ENCODE measurements at places on chromosomes 1 and 21.

- no peak for DNase-seq
Measured at GRCh38 chr1:243587823-243588560, 262.1 kb downstream of the AKT3 start.

GRCh38 chr1:223652436-223652941 lies 13.0 kb downstream of the CAPN8 start:
- no peak for DNase-seq

GRCh38 chr1:58812926-58813325 lies 29.1 kb upstream of the JUN start:
- peak; percentile 70 for DNase-seq

DNA sequence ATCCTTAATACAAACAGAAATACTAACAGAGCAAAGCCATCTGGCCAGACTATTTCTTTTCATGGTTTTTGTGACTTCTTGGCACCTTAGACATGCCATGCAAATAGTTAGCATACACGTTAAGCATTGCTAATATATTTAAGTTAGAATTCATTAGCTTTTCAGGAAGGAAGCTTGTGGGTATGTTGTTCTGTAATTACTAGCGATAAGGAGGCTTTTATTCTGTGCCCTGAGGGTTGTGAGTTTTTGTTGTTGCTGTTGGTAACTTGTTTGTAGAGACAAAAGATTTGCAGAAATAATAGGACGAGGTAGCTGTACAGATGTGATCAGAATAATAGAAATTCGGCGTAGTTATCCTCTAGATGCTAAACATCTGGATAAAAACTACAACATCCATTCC lies 305.3 kb downstream of the TM2D1 start:
- no peak for DNase-seq

DNA sequence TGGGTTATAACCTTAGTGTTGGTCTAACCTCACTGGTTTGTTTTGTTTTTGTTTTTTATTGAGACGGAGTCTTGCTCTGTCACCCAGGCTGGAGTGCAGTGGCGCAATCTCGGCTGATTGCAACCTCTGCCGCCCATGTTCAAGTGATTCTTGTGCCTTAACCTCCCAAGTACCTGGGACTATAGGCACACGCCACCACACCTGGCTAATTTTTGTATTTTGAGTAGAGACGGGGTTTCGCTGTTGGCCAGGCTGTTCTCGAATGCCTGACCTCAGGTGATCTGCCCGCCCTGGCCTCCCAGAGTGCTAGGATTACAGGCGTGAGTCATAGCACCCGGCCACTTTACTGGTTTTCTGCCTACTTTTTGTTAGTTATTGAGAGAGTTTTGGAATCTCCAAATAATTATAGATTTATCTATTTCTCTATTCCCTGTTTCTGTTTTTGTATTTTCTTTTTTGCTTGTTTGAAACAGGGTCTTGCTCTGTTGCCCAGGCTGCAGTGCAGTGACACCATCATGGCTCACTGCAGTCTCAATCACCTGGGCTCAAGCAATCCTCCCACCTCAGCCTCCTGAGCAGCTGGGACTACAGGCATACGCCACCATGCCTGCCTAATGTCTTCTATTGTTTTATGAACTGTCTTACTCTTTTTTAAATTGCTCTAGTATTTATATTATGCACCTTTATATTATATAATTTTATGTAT lies 21.4 kb downstream of the SMG7 start:
- DNase-seq = no peak

- no peak for DNase-seq
Measured at GRCh38 chr21:15870819-15871218, 141.0 kb downstream of the USP25 start.

DNA sequence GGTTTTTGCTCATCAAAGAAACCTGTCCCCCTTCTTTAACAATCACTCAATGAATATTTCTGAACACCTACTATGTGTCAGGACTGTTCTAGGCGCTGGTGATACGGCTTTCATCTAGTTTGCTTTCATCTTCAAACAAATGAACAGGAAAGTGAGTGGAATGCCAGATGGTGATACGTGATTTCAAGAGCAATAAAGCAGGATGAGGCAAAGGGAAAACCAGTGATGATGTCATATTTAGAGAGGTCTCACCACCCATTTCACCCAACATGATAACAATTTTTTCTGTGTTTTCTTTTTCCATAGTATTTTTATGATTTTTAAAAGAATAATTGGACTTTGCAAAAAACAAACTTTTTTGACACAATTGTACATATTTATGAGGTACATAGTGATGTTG lies 11.3 kb upstream of the SLC6A17 start:
- DNase-seq = no peak

DNA sequence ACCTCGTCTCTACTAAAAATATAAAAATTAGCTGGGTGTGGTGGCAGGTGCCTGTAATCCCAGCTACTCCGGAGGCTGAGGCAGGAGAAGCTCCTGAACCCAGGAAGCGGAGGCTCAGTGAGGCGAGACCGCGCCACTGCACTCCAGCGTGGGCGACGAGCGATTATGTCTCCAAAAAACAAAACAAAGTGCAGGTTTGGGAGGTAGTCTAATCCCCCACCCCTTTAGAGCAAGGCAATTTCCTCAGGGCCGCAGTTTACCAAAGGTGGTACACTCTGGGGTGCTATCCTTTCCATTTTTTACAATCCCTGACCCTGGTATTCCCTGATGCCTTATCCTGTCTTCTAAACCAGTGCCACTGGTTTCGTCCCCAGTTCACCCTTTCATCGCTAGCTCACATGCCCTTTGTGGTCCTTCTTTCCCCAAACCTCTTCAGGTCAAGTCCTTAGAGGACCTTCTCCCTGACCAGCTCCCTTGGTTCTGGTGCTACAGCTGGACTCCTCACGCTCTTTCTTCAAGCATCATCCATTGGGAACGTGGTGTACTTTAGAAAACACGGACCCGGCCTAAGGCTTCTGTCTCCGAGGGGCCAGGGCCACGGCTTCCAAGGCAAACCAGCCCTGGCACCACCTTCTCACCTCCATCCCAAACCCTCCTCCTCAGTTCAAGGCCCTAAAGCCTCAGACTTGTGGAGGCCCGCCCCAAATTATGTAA lies 873 bp downstream of the IFT25 start:
- no peak for DNase-seq

DNA sequence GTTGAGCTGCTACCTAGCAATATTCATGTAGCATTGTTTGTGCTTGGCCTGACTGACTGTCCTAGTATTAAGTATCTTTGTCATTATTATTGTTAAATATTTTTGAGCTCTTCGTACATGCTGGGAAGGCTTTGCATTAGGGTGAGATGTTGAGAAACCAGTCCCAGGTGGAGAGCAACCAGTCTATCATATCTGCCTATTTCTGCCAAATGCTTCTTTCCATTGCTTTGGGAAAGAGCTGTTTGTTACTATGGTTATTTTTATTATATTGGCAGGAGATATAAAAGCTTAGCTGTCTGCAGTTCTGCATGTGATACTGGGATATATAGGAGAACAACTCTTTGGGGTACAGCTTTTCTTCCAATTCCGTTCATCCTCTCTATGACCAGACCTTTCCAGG lies 85.1 kb downstream of the CLDN17 start:
- no peak for DNase-seq

GRCh38 chr1:202249436-202249835 lies 55.8 kb downstream of the LGR6 start:
- DNase-seq = no peak

- no peak for DNase-seq
Measured at GRCh38 chr1:176717066-176717750, 254.2 kb downstream of the PAPPA2 start.

DNA sequence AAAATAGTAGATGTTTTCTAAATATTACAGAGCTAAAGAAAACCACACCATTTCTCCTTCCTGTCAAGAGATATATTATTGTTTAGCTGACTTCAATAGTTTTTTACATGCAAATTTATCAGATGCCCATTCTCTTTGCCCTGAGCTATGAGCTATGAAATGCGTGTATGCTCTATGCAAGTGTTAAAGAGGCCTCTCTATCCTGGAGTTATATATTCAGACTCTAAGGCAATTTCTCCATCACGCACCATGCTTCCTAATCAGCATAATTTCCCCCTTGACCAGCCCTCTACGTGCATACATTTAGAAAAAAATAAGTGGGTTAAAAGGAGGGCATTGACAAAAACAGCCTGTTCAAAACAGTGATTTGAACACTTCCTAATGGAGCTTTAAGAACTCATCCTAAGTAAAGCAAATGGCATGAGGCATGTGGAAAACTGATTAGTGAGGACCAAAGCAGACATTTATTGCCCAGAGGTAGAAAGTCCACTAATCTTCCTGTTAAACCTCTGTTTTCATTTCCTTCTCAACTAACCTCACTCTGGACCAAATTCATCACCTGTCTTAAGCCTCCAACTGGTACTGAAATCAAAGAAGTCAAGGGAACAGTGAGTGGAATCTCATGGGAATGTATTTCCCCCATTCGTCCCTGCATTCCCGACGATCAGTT lies 565.8 kb upstream of the PKN2 start:
- DNase-seq = no peak

- DNase-seq = no peak
Measured at GRCh38 chr21:29287383-29287782, 11.3 kb upstream of the BACH1 start.

GRCh38 chr21:46443910-46444309 lies 14.8 kb upstream of the DIP2A start:
- DNase-seq = no peak

GRCh38 chr1:212452323-212453155 lies 19.8 kb downstream of the NENF start:
- DNase-seq = no peak

DNA sequence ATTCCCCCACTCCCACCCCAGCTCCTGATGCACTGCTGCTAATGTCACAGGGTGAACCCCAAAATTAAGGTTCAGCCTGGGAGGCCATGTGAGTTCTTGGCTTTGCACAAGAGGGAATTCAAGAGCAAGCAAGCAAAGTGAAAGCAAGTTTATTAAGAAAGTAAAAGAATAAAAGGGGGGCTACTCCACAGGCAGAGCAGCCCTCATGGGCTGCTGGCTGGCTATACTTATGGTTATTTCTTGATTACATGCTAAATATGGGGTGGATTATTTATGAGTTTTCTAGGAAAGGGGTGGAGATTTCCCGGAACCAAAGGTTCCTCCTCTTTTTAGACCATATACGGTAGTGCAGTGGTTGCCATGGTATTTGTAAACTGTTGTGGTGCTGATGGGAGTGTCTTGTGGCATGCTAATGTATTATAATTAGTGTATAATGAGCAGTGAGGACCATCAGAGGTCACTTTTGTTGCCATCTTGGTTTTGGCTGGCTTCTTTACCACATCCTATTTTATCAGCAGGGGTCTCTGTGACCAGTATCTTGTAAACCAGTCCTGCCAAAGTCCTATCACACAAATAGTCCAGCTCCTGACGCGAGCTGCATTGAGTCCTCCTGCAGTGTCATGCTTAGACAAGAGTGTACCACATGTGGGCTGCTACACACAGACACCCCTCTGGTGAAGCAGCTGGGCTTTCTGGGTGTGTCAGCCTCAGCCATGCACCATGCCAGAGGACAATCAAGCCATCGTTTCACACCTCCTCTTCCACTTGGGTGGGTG lies 46.4 kb upstream of the CSF1 start:
- DNase-seq = no peak

DNA sequence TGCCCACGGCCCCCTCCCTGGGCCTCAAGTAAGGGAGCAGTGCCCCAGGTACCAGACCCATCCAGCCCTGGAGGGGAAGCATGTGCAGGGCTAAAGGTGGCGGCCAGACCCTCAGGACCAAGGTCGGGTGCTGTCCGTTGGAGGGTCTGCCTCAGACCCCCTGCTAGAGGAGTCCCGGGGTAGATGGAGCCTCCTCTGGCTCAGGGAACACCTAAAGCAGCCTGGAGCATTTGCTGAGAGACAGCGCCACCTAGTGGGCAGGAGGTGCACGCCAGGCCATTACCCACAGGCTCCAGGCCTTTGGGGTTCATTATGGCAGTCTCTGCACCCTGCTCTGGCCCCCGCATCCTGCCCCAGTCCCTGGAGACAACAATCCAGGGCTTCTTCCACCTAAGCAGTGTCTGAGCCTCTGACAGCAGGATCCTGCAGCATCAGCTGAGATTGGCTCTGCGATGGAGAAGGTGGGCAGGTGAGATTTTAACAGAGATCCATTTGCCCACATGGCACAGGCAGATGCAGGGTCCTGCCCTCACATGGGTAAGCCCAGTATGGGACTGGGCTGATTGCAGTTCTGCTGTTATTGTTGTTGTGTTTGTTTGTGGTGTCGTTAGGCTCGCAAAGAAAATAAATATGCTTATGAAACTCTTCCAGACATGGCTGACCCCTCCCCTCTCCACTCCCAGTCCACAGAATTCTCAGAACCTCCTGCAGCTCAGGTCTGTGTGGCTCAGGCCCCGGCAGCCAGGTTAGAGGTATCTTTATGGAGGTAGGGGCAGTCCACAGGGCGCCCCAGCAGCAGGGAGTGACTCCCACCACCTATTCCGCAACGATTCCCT lies 42.4 kb downstream of the CTNNBIP1 start:
- peak; percentile 89 for DNase-seq

- DNase-seq = no peak
Measured at GRCh38 chr1:24752305-24752704, 7.1 kb downstream of the CLIC4 start.

DNA sequence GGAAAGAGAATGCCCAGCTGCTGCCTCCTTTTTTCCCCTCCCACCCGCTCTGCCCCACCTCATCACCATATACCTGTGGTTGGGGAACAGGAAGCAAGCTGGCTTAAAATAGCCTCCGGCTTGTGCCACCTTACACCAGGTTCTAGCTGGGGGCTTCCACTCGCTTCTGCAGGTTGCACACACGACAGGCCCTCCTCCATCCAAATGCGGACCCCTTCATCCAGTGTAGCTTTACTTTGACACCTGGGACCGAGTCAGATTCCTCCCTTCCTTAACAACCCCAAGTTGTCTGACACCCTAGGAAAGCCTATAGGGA lies 14.6 kb downstream of the BLACAT1 start:
- DNase-seq = no peak

DNA sequence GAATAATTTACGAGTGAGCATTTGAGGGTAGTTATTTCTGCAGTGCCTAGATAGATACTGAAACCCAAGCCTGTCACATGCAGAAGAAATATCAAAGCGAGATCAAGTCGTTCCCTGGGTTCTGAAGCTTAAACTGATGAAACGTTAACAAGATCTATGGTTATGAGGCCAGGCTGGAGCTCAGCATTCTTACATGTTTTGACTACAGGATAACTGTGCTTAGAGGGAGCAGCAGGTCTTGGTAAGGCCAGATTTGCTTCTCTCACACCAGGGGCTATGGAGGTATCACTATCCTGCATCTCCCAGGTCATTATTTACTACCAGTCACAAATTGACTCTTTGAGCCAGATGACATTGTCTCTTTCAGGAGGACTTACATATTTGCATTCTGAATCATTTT lies 1401.4 kb upstream of the PRMT6 start:
- DNase-seq = no peak

GRCh38 chr1:23825762-23826522 lies 713 bp upstream of the HMGCL start:
- DNase-seq = peak; percentile 45

DNA sequence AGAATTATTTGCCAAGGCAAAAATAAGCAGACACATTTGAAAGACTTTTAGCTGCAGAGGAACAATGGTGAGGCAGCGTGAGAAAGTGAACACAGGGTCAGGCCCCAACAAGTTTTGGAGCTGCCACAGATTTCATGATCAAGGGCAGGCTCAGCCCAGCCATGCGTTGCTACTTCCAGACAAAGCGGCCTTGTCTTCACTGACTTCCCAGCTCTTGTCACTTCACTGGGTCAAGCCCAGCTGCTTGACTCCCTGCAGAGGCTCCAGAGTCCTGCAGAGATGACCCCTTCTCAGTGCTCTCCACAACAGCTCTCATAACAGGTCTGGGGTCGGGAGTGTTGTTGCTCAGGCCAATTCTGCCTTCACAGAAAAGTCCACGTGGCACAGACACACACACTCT lies 35.8 kb downstream of the HHAT start:
- DNase-seq = no peak
